ENCODE measurements at places on chromosomes 2 and 18. TPM values are rescaled to one million over a fixed set of nuclear protein-coding genes. Genes with fewer than 3 reads are reported as not detected.
A peak's percentile ranks its signal among the peaks of the same experiment; 100 is the strongest.

GRCh38 chr2:32502941-32503340 lies 124.9 kb upstream of the TTC27 start:
- H3K4me3 ChIP-seq, result no peak overlapping the region
- no peaks in the 10 kb centered on the region for H3K27me3 ChIP-seq
- no peaks in the 10 kb centered on the region for H3K4me1 ChIP-seq
- peaks cover 24% of the 10 kb centered on the region for H3K36me3 ChIP-seq
- no peak overlapping the region for H3K27ac ChIP-seq

- no peaks in the 10 kb centered on the region for H3K36me3 ChIP-seq
- no peaks in the 10 kb centered on the region for H3K4me1 ChIP-seq
- H3K27ac ChIP-seq, result no peak overlapping the region
- DNase-seq, result no peak
- no peaks in the 10 kb centered on the region for H3K27me3 ChIP-seq
- no peak overlapping the region for H3K4me3 ChIP-seq
These were observed 11.5 kb downstream of the NPC1 start for GRCh38 chr18:23574611-23575308.

DNA sequence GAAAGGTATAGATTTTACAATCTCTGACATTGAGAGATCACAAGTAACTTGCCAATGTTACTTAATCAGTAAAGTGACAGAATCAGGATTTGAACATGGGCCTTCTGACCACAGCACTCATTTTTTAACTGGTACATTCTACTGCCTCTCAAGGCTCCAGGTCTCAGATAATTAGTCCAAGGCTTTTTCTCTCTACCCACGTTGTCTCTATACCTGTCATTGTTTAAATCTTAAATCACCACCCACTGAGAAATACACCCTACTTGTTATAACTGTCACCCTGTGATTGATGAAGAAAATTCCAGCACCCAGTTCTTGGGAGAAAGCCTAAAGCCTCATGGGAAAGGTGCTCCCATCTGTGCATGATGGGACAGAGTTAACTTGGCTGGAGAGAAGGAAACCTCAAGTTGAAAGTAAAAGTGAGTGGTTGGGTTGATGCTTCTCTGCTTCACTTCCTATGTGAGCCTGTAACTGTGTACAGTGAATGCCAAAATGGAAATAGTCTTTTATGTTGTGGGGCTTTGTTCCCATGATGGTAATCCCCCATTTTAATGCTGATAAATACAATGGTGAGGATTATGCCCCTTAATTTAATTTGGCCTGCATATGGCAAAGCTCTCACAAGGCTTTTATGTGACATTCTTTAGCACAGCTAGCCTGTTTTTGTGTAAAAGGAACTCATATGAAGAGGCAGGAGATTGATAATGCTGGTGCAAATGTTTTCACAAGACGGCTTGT lies 190.1 kb upstream of the SP5 start:
- DNase-seq, result no peak
- H3K27me3 ChIP-seq, result no peaks in the 10 kb centered on the region
- H3K36me3 ChIP-seq, result no peaks in the 10 kb centered on the region
- H3K27ac ChIP-seq, result no peak overlapping the region

Gene SLC5A6
- total RNA-seq, result 27.8 TPM

DNA sequence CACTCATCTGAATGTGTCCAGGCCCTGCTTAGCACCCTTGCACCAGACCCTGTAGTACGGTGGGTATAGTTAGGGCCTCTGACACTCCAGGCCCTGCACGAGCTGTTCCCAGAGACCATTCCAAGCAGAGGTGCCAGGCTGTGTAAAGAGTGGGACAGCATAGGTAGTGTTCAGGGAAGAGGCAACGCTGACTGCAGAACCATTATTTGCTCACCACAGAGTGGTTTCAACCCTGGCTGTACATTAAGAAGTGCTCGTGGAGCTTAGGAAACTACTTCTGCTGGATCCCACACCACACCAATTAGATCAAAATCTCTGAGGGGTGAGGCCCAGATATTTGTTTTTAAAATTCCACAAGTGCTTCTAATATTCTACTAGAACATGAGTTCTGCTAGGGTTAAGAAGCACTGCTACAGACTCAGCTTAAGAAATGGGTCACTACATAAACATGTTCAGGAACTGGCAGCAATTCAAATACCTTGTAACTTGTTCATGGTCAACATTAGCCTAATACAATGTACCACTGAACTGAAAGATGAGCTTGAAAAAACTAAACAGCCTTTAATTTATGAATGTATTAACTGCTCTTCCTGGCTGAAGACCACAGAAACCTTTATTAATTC lies 183.0 kb downstream of the MYO5B start:
- H3K27me3 ChIP-seq, result no peaks in the 10 kb centered on the region
- no peaks in the 10 kb centered on the region for H3K4me1 ChIP-seq
- H3K4me3 ChIP-seq, result no peak overlapping the region
- DNase-seq, result no peak

DNA sequence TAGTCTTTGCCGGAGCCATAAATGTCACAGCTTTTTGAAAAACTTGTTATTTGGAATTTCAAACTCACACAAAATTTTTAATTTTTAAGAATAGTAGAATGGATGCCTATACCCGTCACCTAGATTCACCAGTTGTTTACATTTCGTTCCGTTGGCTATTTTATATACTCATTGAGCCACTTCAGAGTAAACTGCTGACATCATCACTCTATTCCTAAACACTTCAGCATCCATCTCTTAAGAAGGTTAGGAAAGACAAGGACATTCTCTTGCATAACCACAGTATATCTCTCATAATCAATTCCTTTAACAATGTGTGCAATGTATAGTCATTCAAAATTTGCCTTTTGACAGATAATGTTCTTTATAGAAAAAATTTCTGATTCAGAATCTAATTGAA lies 1065.8 kb downstream of the LRP1B start:
- no peaks in the 10 kb centered on the region for H3K27me3 ChIP-seq
- H3K36me3 ChIP-seq, result no peaks in the 10 kb centered on the region
- H3K4me3 ChIP-seq, result no peak overlapping the region

DNA sequence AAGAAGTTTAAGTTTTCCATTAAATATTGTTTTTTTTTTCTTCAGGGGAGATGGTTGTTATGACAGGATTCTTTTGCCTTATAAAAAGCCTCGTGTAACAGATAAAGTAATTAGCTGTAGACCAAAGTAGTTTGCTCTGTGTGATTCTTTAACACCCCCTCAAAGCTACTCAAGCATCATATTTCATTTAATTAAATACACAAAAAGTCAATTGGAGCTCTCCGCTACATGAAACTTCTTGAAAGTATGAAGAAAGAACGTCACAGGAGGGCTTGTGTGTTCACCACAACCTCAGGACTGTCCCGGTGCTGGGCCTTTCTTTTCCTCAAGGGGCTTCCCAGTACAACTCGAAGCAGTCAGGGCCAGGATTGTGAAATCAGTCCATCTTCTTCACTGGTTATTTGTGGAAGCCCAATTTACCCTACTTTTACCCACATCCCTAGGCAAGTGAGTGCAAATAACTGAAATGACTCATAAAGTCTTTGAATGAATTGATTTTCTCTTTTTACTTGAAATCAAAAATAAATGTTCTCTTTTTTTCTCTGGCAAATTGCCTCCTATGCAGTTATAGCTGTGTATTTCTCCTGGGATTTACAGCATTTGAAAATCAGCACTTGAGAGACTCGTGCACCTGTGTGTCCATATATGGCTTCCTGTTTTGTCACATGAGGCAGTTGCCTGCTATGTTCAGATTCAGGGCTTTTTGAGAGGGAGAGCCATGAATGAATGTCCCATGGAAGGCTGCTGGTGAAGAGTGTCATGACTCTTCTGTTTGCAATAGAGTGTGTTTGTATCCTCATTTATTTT lies 48.6 kb downstream of the LINC00305 start:
- H3K4me3 ChIP-seq, result no peak overlapping the region
- no peaks in the 10 kb centered on the region for H3K36me3 ChIP-seq
- H3K4me1 ChIP-seq, result no peaks in the 10 kb centered on the region
- H3K27me3 ChIP-seq, result no peaks in the 10 kb centered on the region
- no peak overlapping the region for H3K27ac ChIP-seq

Gene DAPL1
- total RNA-seq, result 0.50 TPM

Gene WIPF1
- 55.0 TPM for total RNA-seq

GRCh38 chr18:9786631-9787030 lies 78.5 kb downstream of the RAB31 start:
- no peak overlapping the region for H3K4me3 ChIP-seq
- no peaks in the 10 kb centered on the region for H3K36me3 ChIP-seq
- no peak for DNase-seq
- no peaks in the 10 kb centered on the region for H3K4me1 ChIP-seq
- no peaks in the 10 kb centered on the region for H3K27me3 ChIP-seq

DNA sequence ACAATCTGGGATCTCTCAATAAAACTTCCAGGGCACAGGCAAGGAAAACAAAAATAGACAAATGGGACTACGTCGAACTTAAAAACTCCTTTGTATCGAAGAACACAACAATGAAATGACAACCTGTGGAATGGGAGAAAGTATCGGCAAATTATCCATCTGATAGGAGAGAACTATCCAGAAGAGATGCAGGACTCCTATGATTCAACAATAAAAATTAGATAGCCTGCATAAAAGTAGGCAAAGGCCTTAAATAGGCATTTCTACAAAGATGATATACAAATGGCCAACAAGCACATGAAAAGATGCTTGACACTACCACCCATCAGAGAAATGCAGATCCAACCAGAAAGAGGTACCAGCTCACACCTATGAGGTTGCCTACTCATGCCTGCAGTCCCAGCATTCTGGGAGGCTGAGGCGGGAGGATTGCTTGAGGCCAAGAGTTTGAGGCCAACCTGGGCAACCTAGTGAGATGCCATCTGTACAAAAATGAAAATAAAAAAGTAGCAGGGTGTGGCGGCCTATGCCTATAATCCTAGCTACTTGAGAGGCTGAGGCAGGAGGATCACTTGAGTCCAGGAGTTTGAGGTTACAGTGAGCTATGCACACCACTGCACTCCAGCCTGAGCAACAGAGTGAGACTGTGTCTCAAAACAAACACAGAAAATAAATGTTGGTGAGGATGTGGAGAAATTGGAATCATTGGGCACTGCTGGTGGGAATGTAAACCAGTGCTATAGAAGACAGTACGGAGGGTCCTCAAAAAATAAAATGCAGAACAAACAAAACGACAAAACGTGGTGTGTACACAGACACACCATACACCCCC lies 21.6 kb downstream of the TWIST2 start:
- DNase-seq, result peak; percentile 9
- H3K36me3 ChIP-seq, result no peaks in the 10 kb centered on the region
- H3K27ac ChIP-seq, result no peak overlapping the region
- H3K4me3 ChIP-seq, result no peak overlapping the region
